ENCODE measurements at places on chromosomes 1 and 21.

GRCh38 chr1:81921344-81921743, 120.6 kb downstream of the ADGRL2 start:
- DNase-seq = no peak

DNA sequence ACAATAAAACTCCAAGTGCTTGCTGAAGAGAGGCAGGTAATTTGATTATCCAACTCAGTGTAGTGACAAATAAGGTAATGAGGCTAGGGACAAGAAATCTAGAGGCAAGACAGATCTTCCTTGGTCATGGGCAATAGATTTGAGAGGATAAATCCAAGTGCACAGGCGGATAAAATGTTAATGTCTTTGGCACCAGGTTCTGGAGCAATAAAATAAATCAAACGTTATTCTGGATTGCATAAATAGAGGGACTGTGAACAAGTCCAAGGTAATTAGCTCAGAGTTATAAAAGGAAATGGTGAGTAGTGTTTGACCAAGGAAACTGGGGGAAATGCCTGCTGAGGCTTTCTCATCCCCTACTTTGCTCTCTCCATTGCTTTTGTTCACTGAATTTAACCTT, 329.3 kb upstream of the PROX1 start:
- no peak for DNase-seq

- no peak for DNase-seq
These were observed 63.6 kb upstream of the TTLL7 start for GRCh38 chr1:84062496-84062895.

- no peak for DNase-seq
These were observed 109.8 kb downstream of the PBX1 start for GRCh38 chr1:164668491-164669400.

GRCh38 chr1:198575798-198576641, 35.5 kb upstream of the ATP6V1G3 start:
- DNase-seq = no peak

DNA sequence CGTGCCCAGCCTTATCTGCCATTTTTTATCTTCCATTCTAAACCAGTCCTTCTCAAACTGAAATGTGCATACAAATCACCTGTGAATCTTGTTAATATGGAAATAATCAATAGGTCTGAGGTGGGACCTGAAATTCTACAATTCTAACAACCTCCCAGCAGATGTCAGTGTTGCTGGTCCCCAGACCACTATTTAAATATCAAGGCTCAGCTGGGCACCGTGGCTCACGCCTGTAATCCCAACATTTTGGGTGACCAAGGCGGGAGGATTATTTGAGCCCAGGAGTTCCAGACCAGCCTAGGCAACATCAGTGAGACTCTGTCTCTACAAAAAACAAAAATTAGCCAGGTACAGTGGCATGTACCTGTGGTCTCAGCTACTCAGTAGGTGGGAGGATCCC, 4.1 kb downstream of the UQCRHL start:
- no peak for DNase-seq

GRCh38 chr21:38507374-38507942, 9.2 kb upstream of the ERG start:
- DNase-seq = no peak

- no peak for DNase-seq
These were observed 599.4 kb downstream of the LTN1 start for GRCh38 chr21:28393279-28393678.

DNA sequence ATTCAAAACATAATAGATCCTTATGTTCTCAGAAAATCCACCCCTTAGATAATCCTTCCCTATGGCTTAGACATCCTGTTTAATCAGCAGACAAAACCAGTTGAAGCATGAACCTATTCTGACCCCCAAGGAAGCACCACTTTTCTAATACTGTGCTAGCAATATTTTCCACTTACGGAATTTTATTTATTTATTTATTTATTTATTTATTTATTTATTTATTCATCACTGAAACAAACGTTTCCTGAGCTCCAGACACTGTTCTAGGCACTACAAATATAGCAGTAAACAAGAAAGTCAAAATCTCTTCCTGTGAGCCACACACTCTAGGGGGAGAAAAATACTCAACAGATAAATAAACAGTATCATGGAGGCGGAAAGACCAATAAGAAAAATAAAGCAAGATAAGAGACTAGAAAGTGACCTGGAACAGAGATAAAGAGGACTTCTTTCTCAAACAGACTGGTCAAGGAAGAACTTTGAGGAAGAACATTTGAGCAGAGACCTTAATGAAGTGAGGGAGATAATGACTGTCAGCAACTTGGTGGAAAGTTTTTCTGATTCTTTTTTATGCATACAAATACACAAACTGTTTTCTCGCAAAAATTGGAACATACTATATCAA, 145.5 kb upstream of the POGK start:
- no peak for DNase-seq

GRCh38 chr1:204417074-204417997, 5.7 kb upstream of the PPP1R15B start:
- DNase-seq = no peak

- DNase-seq = no peak
These were observed 11.5 kb upstream of the TMEM51 start for GRCh38 chr1:15141935-15142539.

GRCh38 chr1:26694638-26695355, 1.0 kb upstream of the ARID1A start:
- DNase-seq = no peak

GRCh38 chr1:193014400-193014799, 44.8 kb downstream of the UCHL5 start:
- DNase-seq = no peak

GRCh38 chr1:3064901-3065300, 4.1 kb upstream of the PRDM16 start:
- DNase-seq = no peak

DNA sequence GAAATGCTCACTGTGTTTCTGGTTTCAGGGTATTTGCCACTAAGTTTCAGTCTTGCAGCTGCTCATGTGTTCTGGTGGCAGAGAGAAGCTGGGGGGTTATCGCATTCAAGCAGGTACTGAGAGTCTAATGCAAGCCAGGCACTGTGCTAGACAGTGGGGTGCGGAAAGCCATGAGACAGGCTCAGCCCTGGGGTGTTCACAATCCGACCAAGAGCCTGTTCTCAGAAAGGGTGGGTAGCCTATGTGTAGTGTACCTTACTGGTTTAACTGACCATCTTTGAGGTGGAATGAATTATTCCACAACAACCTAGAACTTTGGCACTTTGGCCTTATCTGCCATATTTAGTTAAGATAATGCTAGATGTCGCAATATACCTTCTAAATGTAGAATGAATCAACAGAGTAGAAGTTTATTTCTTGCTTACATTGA, 55.3 kb upstream of the ROR1 start:
- no peak for DNase-seq

DNA sequence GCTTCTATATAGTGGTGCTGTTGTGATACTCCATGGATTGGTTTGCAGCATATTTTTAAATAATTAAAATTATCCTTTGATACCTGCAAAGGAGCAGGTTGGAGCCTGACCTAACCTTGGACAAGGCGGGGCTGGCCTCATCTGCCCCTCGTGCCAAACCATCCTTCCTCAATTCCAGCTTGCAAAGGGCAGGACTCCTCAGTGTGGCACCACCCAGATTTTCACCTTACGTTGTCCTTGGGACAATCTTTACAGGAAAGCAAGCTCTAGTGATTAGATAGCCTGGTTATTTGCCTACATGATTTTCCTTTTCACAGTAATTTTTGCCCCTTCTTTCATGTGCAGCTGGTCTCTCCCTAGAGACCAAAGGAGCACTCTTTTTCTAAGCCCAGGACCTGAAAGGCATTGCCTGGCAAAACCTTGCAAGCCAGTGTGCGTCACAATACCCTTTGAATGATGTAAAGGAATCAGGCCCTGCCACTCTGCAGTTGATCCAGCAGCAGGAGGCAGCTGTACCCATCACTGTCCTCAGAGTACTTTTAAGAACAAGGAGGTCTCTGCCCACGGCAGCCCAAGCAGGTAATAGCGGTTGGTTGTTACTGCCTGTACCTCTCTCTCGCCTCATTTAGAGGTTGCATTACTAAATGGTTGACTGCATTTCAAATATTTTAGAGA, 99.4 kb downstream of the ADSS2 start:
- no peak for DNase-seq

- no peak for DNase-seq
These were observed 50.6 kb downstream of the WDR64 start for GRCh38 chr1:241702442-241703373.

DNA sequence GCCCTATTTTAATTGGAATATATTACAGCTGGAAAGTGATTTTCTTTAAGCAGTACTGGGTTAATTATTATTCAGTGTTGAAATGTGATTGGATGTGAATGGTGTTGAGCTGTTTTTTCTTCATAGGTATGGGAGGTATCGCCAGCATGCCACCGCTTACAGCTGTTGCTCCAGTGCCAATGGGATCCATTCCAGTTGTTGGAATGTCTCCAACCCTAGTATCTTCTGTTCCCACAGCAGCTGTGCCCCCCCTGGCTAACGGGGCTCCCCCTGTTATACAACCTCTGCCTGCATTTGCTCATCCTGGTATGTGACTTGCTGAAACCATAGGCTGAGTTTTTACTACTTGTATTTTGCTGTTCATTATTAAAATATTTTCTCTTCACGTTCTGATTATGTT, 107.7 kb downstream of the ITSN1 start:
- no peak for DNase-seq

DNA sequence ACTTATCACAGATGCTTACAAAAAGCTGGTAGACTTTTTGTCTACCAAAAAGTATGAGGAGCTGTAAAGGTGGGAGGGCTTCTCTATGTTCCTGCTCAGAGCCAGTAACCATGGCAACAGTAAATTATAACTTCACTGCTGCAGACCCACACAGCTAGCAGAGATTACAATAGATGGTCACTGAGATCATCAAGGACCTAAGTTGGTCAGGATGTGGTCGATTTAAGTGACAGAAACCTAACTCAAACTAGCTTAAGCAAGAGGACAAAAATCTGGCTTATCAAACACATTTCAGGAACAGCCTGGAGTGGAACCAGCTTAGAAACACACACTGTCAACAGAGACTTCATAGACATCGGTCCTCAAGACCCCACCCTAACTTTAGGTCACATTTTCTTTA, 113.4 kb upstream of the ATP1A1 start:
- no peak for DNase-seq

GRCh38 chr1:60564916-60565750, 491.6 kb upstream of the C1orf87 start:
- no peak for DNase-seq

DNA sequence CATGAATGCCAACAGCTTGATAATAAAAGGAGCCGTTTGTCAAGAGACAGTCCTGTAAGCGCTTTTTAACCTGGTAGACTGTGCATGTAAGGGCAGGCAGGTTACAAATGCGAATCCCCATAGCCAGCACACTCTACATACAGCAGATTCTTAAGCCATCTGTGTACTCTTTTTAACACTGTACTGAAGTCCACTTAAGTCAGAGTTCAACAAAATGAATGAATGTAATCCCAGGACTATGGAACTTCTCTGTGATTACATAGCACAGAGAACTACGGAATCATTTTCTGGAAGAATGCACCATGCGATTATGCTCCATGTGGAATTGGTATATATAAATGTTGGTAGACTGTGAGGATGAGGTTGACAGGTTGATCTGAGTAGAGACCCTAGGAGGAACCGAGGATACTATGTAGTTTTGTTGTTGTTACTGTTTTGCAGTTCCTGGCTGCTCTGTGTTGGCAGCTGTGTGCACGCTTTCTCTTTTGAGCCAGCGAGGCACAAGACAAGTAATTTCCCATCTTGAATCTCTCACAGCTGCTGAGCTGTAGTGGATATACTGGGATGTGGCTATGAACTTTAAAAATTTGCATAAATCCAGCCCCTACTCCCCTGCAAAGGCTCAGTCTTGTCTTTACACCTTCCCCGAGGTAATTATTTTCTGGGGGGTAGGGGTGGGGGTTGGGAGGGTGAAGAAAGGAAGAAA, 21.9 kb downstream of the LRRC8D start:
- no peak for DNase-seq

- DNase-seq = no peak
These were observed 21.3 kb downstream of the BACE2 start for GRCh38 chr21:41189150-41189745.

- no peak for DNase-seq
These were observed 634.9 kb downstream of the LMO4 start for GRCh38 chr1:87963556-87963955.

- DNase-seq = no peak
These were observed 50.4 kb downstream of the CD34 start for GRCh38 chr1:207860531-207860930.

GRCh38 chr1:25862785-25863485, 3.7 kb upstream of the AUNIP start:
- no peak for DNase-seq

DNA sequence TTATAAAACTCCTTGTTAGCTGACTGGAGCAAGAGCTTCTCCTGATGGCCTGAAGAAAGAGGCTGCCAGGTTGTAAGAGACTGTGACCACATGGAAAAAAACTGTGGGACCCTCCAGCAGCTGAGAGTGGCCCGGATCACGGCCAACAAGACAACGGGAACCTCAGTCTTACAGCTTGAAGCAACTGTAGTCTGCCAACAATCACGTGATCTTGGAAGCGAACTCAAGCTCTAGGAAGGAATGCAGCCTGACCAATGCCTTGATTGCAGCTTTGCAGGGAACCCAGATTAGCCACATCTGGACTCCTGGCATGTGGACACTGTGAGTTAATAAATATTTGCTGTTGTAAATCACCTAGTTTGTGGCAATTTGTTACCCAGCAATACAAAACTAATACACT, 442.6 kb upstream of the PRMT6 start:
- DNase-seq = no peak

DNA sequence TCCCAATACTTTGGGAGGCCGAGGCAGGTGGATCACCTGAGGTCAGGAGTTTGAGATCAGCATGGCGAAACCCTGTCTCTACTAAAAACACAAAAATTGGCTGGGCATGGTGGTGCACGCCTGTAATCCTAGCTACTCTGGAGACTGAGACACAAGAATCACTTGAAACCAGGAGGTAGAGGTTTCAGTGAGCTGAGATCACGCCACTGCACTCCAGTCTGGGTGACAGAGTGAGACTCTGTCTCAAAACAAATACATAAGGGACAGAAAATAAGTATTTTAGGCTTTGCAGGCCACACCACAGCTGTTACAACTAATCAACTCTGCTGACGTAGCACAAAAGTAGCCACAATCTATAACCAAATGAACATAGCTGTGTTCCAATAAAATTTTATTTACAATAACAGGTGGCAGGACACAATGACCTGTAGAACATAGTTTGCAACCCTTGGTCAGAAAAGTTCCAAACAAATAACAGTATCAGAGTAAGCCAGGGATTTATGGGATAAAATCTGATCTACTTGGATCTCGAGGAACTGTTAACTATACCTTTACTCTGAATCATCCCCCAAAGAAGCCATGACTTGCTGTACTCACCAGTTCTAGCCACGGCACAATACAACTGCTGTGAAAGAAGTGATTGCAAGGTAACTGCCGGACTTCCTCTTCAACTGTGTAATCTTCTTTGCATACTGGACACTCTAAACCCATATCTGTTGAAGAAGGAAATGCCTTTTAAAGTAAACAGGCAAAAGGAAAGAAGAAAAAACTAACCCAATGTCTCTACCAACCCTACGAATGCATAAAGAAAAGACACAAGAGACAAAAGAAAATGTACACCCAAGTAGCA, 28.3 kb downstream of the CD160 start:
- DNase-seq = no peak

GRCh38 chr1:197521118-197521739, 253.2 kb downstream of the CRB1 start:
- DNase-seq = no peak

All from stimulated activated CD4-positive, alpha-beta T cell treated with anti-CD3 and anti-CD28 coated beads, Interleukin-15, amount 100 ng/mL, for 1 hour (primary cell).